ENCODE measurements at places on chromosomes 1 and 21. TPM values are rescaled to one million over a fixed set of nuclear protein-coding genes. Genes with fewer than 3 reads are reported as not detected.

DNA sequence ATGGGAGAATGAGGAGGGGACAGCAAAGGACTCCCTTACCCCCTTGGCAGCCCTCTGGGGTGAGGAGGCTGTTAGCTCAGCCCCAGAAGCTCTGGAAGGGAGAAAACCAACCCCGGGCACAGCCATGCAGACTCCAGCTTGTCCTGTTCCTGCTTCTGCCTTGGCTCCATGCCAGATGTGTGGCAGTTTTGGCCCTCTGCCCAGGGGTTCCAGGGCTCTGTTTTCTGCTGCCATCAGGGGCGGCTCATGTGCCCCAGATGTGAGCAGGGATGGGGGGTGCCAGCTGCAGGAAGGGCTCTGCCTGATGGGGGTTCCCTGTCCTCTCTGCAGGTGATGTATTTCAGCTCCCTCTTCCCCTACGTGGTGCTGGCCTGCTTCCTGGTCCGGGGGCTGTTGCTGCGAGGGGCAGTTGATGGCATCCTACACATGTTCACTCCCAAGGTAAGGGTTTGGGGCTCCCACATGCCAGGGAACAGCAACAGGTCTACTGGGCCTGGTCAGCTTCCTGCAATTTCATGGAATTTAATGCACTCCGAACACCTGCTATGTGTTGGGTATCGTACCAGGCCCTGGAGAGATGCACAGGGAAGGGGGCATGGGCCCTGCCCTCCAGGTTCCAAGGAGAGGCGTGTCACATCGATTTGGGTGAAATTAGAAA lies 26.1 kb downstream of the SLC6A17 start:
- H3K4me1 ChIP-seq: no peaks in the 10 kb centered on the region
- no peak overlapping the region for H3K27ac ChIP-seq
- no peaks in the 10 kb centered on the region for H3K36me3 ChIP-seq

DNA sequence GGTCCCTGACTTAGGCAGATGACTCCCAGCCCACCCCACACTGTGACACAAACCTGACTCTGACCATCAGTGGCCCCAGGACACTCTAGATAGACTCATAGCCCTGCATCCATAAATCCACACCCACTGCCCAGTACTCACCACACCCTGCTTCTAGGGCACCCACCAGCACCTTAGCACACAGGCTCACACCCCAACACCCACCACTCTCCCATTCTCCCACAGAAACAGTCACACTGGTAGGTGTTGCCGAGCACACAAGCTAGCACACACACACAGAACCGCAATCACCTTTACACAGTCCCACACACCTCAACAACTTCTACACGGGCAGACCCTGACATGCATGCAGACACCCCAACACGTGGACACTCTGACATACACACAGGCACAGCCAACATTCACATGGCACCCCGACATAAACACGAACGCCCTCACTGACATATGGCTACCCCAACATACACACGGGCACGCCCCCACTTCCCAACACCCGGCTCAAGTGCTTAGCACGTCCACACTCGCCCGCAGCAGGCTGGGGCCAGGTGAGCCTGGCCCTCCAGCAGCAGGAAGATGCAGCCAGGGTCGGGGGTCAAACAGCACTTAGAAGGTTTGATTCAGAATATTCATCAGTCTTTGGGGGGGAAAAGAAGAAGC lies 105.5 kb upstream of the TARDBP start:
- no peaks in the 10 kb centered on the region for H3K36me3 ChIP-seq
- no peak overlapping the region for H3K27ac ChIP-seq
- no peaks in the 10 kb centered on the region for H3K27me3 ChIP-seq
- H3K4me3 ChIP-seq: no peak overlapping the region
- peaks cover 4% of the 10 kb centered on the region for H3K4me1 ChIP-seq

DNA sequence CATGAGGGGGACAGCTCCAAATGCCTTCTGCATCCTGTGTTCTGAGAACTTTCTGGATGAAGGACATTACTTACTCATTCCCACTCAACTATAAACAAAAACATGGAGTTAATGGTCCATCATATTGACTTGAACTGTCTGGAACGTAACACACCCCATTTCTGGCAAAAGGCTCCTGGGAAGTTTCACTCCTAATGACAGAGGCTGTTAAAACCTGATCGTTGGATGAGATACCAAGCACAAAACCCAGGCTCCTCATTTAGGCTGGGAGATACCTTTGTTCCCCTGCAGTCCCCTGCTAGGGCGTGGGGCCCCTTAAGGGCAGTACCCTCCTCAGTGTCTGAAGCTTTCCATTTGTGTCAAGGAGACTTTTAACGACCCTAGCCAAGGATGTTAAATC lies 78.9 kb downstream of the RHOU start:
- no peak for DNase-seq
- H3K36me3 ChIP-seq: no peaks in the 10 kb centered on the region
- H3K4me3 ChIP-seq: no peak overlapping the region

GRCh38 chr1:224081604-224082003 lies 32.3 kb upstream of the FBXO28 start:
- no peak overlapping the region for H3K4me3 ChIP-seq
- DNase-seq: no peak
- no peaks in the 10 kb centered on the region for H3K36me3 ChIP-seq
- H3K4me1 ChIP-seq: no peaks in the 10 kb centered on the region
- no peak overlapping the region for H3K27ac ChIP-seq

DNA sequence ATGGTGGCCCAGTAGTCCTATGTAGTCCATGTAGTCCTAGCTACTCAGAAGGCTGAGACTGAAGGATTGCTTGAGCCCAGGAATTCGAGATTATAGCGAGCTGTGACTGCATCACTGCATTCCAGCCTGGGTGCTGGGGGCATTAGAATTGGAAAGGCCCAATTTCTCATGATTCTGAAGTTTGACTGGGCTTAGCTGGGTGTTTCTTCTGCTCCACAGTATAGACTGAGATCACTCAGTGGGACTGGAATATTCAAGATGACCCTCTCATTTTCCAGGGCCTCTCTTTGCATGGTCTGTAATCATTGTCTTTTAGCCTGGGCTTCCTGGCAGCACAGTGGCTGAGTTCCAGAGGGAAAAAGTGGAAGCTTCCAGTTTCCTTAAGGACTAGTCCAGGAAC lies 26.2 kb downstream of the MROH7 start:
- no peaks in the 10 kb centered on the region for H3K4me1 ChIP-seq
- no peaks in the 10 kb centered on the region for H3K36me3 ChIP-seq
- H3K27me3 ChIP-seq: no peaks in the 10 kb centered on the region
- H3K27ac ChIP-seq: no peak overlapping the region
- no peak overlapping the region for H3K4me3 ChIP-seq

DNA sequence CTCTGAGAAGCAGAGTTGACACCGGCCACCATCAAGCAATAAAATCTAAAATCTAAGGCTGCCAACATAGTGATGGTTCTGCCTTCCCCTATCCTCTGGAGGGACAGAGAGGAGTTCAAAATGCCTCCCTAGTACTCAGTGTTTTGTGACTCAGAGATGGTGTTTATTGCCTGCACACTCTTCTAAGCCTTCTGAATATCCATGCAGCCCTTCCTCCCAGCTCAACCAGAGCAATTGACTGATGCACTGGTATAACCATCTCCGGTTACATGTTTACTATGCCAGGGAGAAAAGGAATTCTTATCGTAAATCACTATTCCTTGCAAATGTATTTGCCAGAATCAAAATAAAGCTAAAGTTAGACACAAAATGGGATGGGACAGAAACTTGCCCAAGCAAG lies 132.9 kb upstream of the RAB4A start:
- no peaks in the 10 kb centered on the region for H3K4me1 ChIP-seq
- H3K27ac ChIP-seq: no peak overlapping the region
- no peaks in the 10 kb centered on the region for H3K36me3 ChIP-seq
- H3K27me3 ChIP-seq: no peaks in the 10 kb centered on the region
- DNase-seq: no peak

DNA sequence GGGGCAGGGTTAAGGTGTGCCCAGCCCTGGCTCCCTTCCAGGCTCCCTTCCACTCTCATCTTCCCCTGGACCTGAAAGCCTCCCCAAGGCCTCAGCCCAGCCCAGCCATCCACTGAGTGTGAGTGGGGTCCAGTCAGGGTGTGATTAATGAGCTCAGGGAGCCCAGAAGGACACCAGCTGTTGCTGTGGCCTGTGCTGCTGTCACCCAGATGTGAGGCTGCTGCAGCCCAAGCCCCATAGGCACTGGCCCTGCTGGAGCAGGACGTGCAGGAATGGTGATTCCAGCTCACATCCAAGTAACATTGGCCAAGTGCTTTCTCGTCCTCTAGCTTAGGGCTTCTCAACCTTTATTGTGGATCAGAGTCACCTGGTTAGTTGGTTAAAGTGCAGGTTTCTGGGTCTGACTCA lies 77.6 kb downstream of the EPHB2 start:
- no peak for DNase-seq
- peaks cover 21% of the 10 kb centered on the region for H3K4me1 ChIP-seq

GRCh38 chr21:14691914-14692313 lies 145.8 kb upstream of the SAMSN1 start:
- no peak overlapping the region for H3K27ac ChIP-seq
- no peaks in the 10 kb centered on the region for H3K4me1 ChIP-seq
- DNase-seq: no peak
- no peaks in the 10 kb centered on the region for H3K36me3 ChIP-seq
- no peak overlapping the region for H3K4me3 ChIP-seq
- H3K27me3 ChIP-seq: no peaks in the 10 kb centered on the region

DNA sequence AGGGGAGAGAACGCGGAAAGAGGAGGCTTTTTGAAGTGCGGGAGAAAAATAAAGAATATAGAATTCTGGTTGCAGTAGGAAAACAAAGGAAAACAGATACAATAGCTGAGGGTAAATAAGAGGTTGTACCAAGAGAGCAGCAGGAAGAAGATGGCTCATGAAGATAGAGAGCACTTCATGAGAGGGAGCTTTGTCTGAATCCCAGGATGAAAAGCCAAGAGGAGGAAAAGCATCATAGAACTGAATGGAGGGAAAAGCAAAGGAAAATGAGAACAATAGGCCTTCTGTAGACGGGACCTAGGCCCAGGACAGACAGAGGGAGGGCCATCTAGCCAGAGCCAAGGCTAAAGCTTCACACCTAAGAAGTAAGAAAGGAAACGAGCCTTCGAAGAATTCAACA lies 49.5 kb downstream of the ATP6V1G3 start:
- no peaks in the 10 kb centered on the region for H3K27me3 ChIP-seq
- H3K27ac ChIP-seq: no peak overlapping the region
- H3K4me3 ChIP-seq: no peak overlapping the region
- H3K36me3 ChIP-seq: no peaks in the 10 kb centered on the region
- no peak for DNase-seq

DNA sequence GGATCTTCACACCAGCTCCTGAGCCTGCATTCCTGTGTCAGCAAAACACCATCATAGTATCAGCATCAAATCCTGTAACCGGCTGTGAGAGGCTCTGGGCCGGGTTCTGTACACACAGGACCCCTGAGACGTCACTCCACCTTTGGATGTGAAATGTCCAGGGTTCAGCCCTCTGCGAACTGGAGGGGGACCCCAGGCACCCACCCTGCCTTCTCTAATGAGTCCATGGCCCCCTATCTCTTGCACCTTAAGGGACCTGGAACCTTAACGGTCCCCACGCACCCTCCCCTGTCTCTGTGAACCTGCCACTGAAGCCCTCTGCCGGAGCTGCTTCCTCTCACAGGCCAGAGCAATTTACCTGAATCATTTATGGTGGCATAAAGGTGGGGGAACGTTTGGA lies 257.8 kb downstream of the NPHP4 start:
- H3K27me3 ChIP-seq: no peaks in the 10 kb centered on the region
- H3K4me3 ChIP-seq: no peak overlapping the region
- DNase-seq: no peak
- no peaks in the 10 kb centered on the region for H3K4me1 ChIP-seq
- H3K27ac ChIP-seq: no peak overlapping the region
- H3K36me3 ChIP-seq: no peaks in the 10 kb centered on the region

- H3K36me3 ChIP-seq: no peaks in the 10 kb centered on the region
- no peak for DNase-seq
- no peak overlapping the region for H3K27ac ChIP-seq
- H3K4me1 ChIP-seq: peaks cover 2% of the 10 kb centered on the region
Observed at GRCh38 chr1:44263568-44264450, 50.5 kb downstream of the DMAP1 start.

DNA sequence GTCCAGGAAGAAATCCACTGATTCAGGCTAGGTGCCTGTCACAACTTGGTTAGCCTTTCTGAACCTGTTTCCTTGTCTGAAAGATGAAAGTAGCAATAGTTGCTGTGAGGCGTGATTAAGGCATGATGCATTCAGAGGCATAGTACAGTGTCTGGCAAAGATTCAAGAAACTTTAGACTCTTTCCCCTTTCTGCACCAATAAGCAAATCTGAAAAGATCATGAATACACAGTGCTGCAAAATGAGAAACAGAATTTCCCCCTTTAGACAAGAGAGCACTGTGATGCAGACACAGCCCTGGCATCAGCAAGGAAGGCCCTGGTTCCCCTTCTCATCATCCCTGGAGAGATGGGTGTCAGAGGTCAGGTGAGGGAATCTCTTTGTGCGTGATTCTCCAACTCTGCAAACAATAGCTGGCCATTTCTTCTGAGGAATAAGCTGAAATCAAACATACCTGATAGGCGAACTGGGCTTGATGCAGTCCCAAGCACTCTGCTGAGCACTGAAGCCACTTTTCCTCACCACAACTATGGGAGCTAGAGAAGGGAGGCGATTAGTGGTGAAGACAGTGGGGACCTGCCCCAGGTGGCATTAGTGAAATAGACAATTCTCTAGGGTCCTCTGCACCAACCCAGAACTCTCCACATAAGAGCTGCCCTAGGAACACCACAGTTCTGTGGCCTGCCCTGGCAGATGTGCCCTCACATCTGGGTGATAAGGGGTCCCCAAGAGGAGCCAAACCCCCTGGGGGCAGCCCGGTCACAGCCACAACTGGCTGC lies 41.7 kb downstream of the ITPKB start:
- peaks cover under 1% of the 10 kb centered on the region for H3K4me1 ChIP-seq
- H3K36me3 ChIP-seq: no peaks in the 10 kb centered on the region
- no peak overlapping the region for H3K4me3 ChIP-seq
- no peak overlapping the region for H3K27ac ChIP-seq
- no peaks in the 10 kb centered on the region for H3K27me3 ChIP-seq
- no peak for DNase-seq

- H3K36me3 ChIP-seq: no peaks in the 10 kb centered on the region
- H3K4me3 ChIP-seq: no peak overlapping the region
- H3K27ac ChIP-seq: no peak overlapping the region
- DNase-seq: no peak
- H3K27me3 ChIP-seq: no peaks in the 10 kb centered on the region
- H3K4me1 ChIP-seq: no peaks in the 10 kb centered on the region
Observed at GRCh38 chr1:233940908-233941307, 36.4 kb downstream of the SLC35F3 start.

The C1QA gene
- total RNA-seq: 28.9 TPM

The OR6N1 gene
- not detected for total RNA-seq

The SLC2A5 gene
- total RNA-seq: 5.3 TPM

The PLA2G2A gene
- total RNA-seq: 57.0 TPM
